Mesothelial cell of epicardium (in vitro differentiated cells): ENCODE measurements at places on chromosomes 7 and 10.

DNA sequence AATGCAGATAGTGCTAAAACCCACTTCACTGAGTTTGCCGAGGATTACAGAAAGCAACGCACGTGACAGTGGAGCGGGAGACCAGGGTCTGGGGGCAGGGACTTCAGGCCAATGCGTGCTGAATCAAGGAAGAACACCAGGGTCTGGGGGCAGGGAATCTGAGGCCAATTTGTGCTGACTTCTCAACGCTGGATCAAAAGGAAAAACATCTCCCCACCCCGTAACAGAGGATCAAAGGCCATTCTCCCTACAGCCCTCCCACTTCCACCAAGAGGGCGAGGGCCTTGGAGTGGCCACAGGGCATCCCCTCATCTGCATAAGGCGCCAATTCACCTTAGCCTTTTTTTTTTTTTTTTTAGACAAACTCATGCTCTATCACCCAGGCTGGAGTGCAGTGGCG lies 22.3 kb upstream of the BNIP3 start:
- no peak for DNase-seq

- DNase-seq: no peak
Measured at GRCh38 chr10:14583252-14583651, 191.4 kb downstream of the FAM107B start.

DNA sequence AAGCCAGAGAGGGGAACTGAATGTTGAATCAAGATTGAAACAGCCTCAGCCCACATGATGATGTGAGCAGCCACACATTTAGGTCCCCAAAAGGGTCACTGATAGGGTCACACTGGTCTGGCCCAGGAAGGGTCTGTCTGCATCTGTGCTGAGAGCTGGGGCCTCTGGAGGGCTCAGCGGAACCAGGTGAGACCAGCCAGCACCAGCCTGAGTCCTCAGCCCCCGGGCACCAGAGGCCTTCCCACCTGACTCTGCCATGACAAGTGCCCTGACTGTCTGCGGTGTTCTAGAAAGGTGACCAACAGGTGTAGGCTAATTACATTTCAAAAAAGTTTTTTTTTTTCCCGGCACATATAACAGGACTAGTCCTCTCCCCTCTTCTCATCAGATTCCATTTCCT lies 76.2 kb downstream of the WDR11 start:
- no peak for DNase-seq

GRCh38 chr7:131104596-131105293 lies 222.9 kb upstream of the MKLN1 start:
- DNase-seq: no peak

- DNase-seq: no peak
Measured at GRCh38 chr10:119316729-119317097, 109.3 kb downstream of the GRK5 start.

GRCh38 chr7:6533893-6534495 lies 17.3 kb downstream of the GRID2IP start:
- no peak for DNase-seq

- no peak for DNase-seq
Measured at GRCh38 chr7:112449353-112449752, 907 bp upstream of the IFRD1 start.

- DNase-seq: no peak
Measured at GRCh38 chr7:151537818-151538561, 18.3 kb upstream of the RHEB start.

- no peak for DNase-seq
Measured at GRCh38 chr10:132448248-132448731, 51.3 kb downstream of the PWWP2B start.

DNA sequence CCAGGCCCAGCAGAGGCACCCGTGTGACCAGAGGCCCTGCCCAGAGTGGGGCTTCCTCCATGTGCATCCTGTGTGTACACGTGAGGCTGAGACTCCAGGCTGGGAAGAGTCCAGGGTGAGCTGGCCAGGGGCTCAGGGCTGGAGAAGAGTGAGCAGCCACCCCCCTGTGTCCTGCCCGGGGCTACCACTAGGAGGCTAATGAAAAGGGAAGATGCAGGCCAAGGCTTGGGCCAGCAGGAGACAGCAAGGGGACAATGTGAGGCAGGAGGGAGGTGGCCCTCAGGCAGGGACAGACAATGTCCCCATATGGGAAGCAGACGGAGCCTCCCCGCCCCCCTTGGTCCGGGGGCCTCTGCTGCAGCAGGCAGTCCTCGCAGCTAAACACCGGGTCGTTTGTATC lies 102.0 kb downstream of the HIF1AN start:
- no peak for DNase-seq

- DNase-seq: no peak
Measured at GRCh38 chr10:30186371-30186875, 127.0 kb upstream of the JCAD start.

- no peak for DNase-seq
Measured at GRCh38 chr7:24899161-24899560, 80.8 kb downstream of the OSBPL3 start.

DNA sequence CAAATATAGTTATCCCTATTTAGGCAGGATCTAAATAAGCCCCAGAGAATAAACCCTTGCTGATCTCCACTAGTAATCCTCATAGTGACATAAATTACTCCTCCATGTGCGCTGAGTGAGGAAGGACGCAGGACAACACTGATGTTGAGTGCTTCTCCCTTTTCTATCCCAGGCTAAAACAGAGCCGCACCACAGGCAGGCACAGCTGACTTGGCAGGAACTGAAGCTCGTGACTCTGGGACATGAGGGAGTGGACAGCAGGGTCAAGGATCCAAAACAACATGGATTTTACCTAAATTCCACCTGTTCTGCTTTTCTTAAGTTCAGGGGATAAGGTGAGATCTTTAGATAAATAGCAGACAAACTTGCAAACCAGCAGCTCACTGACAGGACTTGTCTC lies 46.0 kb downstream of the VOPP1 start:
- no peak for DNase-seq

DNA sequence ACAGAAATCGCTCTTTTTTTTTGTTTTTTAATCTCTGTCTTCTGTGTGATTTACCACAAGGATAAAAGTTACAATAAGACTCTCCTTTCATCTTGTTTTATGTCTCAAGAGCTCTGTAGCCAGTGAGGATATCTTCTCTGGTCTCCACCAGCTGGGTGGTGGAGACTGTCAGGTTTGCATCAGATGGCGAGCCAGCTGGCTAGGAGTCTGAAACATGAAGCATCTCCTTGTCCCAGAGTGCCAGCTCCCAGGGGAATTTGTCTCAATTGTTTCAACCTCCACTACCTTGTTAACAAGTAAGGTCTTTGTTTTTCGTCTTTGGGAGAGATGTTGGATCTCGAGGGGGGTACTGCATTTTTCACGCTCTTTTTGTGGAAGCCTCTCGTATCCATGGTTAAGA lies 47.3 kb downstream of the FRMPD2 start:
- DNase-seq: no peak
